ENCODE measurements at places on chromosomes 13 and 19. TPM values are rescaled to one million over a fixed set of nuclear protein-coding genes. Genes with fewer than 3 reads are reported as not detected.

Gene FLT1
- total RNA-seq, result 0.93 TPM

Gene RNF225
- total RNA-seq, result 0.73 TPM

Gene LIM2
- total RNA-seq, result not detected

Gene LRP3
- total RNA-seq, result 21.3 TPM

Gene ABHD8
- total RNA-seq, result 9.4 TPM

Gene MAMSTR
- 1.9 TPM for total RNA-seq

Gene SULT2A1
- total RNA-seq, result 4.5 TPM

Gene IGLON5
- not detected for total RNA-seq

Gene TNFSF13B
- total RNA-seq, result 0.84 TPM

Gene RXFP2
- not detected for total RNA-seq

Gene ZNF536
- not detected for total RNA-seq

Gene ZNF490
- total RNA-seq, result 6.3 TPM

Gene CYP4F2
- total RNA-seq, result not detected

Gene PVR
- total RNA-seq, result 86.5 TPM

Gene CGB1
- not detected for total RNA-seq

Gene DCT
- total RNA-seq, result not detected

GRCh38 chr13:40506592-40507446 is 159.6 kb downstream of the FOXO1 start:
- no peak for DNase-seq

GRCh38 chr19:13095393-13095784 is 7.3 kb downstream of the LYL1 start:
- DNase-seq, result no peak

- DNase-seq, result no peak
Observed at GRCh38 chr13:113124211-113124970, 1.8 kb downstream of the F10 start.

DNA sequence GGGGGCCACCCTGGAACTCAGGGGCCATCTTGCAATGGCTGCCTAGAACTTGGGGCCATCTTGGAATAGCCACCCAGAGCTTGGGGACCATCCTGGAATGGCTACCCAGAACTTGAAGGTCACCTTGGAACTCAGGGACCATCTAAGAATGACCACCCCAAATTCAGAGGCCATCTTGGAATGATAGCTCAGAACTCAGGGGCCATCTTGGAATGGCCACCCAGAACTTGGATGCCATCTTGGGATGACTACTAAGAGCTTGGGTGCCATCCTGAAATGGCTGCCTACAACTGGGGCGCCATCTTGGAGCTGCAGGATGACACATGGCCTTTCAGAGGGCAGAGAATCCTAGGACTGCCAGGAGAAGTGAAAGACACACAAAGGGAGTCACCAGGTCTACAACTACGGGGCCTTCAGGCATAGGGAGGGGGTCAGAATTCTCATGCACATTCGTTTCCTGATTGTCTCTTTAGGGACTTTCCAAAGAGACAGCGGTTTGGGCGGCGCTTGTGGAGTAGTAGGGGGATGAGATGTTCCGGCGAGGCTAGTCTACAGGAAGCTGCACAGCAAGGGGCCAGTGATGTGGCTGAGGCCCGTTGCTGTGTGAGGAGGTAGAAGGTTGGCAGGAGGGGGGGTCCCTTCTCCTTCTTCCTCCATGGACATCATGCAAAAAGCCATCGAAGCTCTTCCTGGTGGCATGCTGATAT is 125.0 kb downstream of the IER2 start:
- DNase-seq, result no peak

DNA sequence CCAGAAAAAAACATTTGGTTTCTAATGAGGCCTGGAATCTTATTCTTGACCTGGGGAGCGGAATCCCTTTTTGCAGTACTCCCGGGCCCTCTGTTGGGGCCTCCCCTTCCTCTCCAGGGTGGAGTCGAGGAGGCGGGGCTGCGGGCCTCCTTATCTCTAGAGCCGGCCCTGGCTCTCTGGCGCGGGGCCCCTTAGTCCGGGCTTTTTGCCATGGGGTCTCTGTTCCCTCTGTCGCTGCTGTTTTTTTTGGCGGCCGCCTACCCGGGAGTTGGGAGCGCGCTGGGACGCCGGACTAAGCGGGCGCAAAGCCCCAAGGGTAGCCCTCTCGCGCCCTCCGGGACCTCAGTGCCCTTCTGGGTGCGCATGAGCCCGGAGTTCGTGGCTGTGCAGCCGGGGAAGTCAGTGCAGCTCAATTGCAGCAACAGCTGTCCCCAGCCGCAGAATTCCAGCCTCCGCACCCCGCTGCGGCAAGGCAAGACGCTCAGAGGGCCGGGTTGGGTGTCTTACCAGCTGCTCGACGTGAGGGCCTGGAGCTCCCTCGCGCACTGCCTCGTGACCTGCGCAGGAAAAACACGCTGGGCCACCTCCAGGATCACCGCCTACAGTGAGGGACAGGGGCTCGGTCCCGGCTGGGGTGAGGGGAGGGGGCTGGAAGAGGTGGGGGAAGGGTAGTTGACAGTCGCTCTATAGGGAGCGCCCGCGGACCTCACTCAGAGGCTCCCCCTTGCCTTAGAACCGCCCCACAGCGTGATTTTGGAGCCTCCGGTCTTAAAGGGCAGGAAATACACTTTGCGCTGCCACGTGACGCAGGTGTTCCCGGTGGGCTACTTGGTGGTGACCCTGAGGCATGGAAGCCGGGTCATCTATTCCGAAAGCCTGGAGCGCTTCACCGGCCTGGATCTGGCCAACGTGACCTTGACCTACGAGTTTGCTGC is at the start of gene ICAM4:
TSS of gene ICAM4 (plus strand) at position 153 of the 935 bp plus-strand sequence. CDS start at position 211, 58 bp downstream.
- DNase-seq, result peak; percentile 75

- DNase-seq, result peak; percentile 84
Observed at GRCh38 chr19:5880604-5881078, 10.3 kb upstream of the FUT5 start.

GRCh38 chr19:29390742-29391141 is 135.1 kb upstream of the VSTM2B start:
- no peak for DNase-seq

- no peak for DNase-seq
Observed at GRCh38 chr19:46610851-46611770, 10.0 kb downstream of the CALM3 start.

DNA sequence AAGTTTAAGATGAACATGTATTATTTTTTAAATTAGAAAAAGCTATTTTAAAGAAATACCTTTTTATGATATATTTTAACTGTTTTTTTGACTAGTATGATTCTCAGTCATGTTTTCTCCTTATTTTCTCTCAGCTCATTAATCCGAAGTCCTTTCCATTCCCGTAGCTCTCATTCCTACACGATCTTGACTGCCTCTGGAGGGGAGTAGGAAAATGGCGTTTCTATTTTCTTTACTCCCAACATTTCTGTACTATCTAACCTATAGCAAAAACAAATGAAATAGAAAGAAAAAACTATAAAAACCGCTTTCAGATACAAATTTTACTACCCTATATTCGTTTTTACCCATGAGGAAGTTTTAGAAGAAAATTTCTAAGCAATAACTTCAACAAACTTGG is 343.8 kb downstream of the RBM26 start:
- no peak for DNase-seq

DNA sequence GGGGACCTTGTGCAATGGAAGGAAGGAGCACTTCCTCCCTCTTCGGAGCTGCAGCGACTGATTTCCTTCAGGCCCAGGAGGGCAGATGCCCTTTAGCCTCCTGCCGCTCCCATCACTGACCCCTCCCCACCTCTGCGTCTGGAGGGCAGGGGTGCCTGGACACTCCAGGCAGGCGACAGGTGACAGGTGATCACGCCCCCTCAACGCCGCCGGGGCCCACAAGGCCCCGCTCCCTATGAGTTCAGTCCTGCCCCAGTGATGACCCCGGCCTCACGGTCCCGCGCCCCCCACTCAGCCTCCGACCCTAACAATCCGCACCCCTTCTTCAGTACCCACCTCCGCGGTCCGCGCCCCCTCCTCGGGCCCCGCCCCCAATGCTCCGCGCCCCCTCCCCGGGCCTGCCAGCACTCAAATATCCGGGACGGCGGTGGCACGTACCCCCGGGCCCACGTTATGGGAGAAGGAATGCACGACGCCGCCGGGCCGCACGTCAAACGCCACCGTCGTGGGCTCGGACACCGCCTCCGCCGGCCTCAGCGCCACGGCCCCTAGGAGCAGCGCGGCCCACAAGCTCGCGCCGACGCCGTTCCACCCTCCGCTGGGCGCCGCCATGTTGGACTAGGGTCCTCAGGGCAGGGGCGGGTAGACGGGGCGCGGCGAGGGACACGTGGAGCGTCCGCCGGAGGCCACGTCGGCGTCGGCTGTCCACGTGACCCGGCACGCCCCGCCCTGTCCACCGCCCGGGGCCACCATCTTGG is at the start of gene MYDGF:
TSS of gene MYDGF (minus strand) at position 620 of the 758 bp plus-strand sequence. CDS start at position 612, 8 bp downstream.
- DNase-seq, result peak; percentile 93

GRCh38 chr19:42269478-42270345 is 660 bp downstream of the CIC start:
- no peak for DNase-seq

DNA sequence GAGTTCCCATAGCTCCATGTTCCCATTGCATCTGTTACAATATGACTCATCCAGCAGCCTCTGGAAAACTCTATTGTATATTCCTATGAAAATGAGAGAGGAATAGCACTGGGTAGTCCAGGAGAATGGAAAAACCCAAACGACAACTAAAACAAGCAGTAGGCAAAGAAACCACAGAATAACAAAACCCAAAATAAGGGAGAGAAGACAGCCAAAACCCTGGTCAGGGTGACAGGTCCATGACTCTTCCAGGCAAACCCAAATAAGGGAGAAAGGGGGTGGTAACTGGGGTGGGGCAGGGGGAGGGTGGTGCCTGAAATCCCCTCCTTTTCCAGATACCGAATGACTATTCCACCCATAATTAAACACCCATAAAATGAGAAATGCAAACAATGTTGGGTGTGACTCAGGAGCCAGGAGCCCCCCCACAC is 4.0 kb upstream of the ZNF8 start:
- no peak for DNase-seq

- no peak for DNase-seq
Observed at GRCh38 chr13:35388441-35389355, 87.8 kb downstream of the MAB21L1 start.

- no peak for DNase-seq
Observed at GRCh38 chr19:33557720-33558119, 36.1 kb upstream of the PEPD start.

GRCh38 chr13:43977911-43978310 is 98.2 kb downstream of the LACC1 start:
- no peak for DNase-seq

GRCh38 chr13:114106991-114107685 is 25.3 kb downstream of the RASA3 start:
- DNase-seq, result peak; percentile 29

DNA sequence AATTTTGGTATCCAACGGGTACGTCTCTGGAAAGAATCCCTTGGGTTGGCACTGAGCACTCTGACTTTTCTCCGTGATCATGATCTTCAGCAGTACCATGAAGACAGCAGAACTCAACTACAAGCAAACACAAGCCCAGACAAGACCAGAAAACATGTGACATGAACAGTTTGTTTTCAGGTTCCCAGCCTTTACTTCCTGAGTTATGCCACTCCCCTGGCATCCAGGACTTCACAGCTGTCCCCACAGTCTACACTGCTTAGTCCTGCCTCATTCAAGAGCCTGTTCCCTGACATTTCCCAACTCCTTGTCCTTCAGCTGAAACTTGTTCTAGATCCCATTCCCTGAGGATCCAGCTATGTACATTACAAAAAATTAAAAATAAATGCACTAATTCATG is 4.9 kb upstream of the N4BP2L1 start:
- no peak for DNase-seq

- DNase-seq, result peak; percentile 47
Observed at GRCh38 chr19:11138601-11139300, 16.8 kb downstream of the SPC24 start.

DNA sequence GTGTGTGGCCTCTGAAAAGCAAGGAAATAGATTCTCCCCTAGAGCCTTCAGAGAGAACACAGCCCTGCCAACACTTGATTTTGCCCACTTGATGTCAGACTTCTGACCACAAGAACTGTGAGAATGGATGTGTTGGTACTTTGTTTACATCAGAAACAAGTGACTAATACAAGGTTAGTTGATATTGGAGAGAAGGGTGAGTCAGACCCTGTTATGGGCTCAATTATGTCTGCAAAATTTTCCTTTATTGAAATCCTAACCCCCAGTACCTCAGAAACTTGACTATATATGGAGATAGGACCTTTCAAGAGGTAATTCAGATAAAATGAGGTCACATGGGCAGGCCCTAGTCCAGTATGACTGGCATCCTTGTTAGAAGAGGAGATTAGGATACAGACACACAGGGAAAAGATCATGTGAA is 226.7 kb downstream of the RFC3 start:
- no peak for DNase-seq

- peak; percentile 88 for DNase-seq
Observed at GRCh38 chr13:24512197-24512907, at the start of gene PARP4. Gene PARP4 (minus strand): TSS chr13:24512778. CDS start chr13:24503776, 9,002 bp downstream.

- DNase-seq, result peak; percentile 53
Observed at GRCh38 chr13:46665633-46666482, 112.9 kb downstream of the LRCH1 start.

- no peak for DNase-seq
Observed at GRCh38 chr19:46295401-46296201, 1.2 kb upstream of the HIF3A start.

Data from Caco-2 (cell line).